ENCODE measurements at places on chromosomes 16 and 17.

DNA sequence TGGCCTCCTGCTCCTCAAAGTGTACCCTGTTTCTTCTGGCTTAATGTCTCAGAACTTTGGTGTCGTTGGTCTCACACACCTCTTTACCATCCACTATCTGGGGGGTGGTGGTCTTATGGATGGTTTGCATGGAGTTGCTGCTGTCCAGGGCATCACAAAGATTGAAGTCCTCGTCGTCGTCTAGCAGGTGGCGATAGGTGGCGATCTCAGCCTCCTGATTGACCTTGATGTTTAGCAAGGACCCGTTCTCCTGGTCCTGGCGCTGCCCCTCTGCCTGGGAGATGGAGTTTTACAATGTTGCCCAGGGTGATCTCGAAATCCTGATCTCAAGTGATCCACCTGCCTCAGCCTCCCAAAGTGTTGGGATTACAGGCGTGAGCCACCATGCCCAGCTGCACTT lies 31.1 kb upstream of the HELZ start:
- DNase-seq: no peak

- no peak for DNase-seq
Measured at GRCh38 chr17:48373130-48373830, 56.7 kb downstream of the SKAP1 start.

DNA sequence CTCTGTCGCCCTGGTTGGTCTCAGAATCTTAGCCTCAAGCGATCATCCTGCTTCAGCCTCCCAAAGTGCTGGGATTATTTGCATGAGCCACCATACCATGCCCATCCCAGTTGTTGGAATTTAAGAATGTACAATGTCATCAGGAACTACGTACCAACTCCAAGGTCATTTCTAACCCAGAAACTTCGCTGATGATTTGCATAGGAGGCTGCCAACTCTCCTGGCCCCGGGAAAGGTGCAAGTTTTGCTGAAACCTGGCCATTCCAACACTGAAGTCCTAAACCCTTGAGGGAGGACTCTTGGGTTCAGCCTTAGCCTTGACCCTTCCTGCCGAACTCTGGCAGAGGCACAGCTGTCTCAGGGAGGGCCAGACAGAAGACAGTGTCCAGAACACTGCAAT lies 2.9 kb upstream of the KIFC3 start:
- DNase-seq: no peak

DNA sequence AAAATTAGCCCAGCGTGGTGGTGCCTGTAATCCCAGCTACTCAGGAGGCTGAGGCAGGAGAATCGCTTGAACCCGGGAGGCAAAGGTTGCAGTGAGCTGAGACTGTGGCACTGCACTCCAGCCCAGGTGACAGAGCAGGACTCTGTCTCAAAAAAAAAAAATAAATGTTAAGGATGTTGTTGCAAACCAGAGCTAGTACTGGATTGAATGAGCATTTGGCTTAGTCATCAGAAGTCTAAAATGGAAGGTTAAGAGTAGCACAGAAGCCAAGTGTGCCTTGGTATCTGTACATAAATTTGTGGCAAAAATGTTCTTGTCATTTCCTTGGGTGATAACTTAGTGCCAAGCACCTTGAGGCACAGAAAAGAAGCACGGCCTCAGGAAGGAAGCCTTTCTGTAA lies 50.6 kb upstream of the MED9 start:
- DNase-seq: no peak

DNA sequence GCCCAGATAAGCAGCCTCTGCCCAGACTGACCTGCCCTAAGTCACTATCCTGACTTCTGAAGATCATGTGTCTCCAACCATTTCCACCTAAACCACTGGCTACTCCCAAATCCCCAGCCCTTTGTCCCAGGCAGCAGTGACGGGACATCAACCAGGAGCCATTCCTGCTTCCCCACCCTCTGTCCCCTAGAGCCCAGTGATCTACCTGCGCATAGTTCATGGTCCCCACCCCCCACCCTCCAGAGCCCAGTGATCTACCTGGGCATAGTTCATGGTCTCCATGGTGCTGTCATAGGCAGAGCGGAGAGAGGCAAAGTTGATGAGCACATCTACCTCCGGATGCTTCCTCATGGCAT lies 26.8 kb downstream of the ACLY start:
- DNase-seq: no peak

GRCh38 chr16:87017371-87018012 lies 299.7 kb downstream of the C16orf95 start:
- DNase-seq: no peak

GRCh38 chr17:35727635-35728034 lies 3.8 kb upstream of the RASL10B start:
- DNase-seq: no peak

GRCh38 chr17:76584427-76585032 lies 1.1 kb downstream of the ST6GALNAC2 start:
- DNase-seq: no peak

DNA sequence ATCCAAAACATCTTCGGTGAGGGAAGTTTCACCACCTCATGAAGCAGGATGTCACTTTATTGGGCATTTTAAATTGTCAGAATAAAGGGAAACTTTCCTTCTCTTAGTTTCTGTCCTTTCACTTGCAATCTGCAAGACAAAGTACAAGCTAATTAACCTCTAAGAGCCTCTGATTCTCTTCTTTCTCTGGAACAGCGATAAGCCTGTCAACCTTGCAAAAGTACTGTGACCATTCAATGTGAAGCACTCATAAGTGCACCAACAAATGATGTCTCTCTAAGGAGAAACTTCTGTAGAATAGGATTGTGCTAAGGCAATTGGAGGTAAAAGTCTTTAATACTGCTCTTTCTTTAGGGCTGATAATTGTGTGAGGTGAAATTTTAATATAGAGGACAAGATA lies 1622.3 kb downstream of the CDH8 start:
- DNase-seq: no peak

- no peak for DNase-seq
Measured at GRCh38 chr16:57423152-57423551, 18.6 kb downstream of the CCL17 start.

- DNase-seq: no peak
Measured at GRCh38 chr16:69867784-69868560, 83.2 kb upstream of the CLEC18A start.
